Activated T-helper 1 cell treated with anti-CD3 and anti-CD28 coated beads, Interleukin-2, amount 50 U/mL, for 16 hours (primary cell): ENCODE measurements at places on chromosomes 13 and 19.

DNA sequence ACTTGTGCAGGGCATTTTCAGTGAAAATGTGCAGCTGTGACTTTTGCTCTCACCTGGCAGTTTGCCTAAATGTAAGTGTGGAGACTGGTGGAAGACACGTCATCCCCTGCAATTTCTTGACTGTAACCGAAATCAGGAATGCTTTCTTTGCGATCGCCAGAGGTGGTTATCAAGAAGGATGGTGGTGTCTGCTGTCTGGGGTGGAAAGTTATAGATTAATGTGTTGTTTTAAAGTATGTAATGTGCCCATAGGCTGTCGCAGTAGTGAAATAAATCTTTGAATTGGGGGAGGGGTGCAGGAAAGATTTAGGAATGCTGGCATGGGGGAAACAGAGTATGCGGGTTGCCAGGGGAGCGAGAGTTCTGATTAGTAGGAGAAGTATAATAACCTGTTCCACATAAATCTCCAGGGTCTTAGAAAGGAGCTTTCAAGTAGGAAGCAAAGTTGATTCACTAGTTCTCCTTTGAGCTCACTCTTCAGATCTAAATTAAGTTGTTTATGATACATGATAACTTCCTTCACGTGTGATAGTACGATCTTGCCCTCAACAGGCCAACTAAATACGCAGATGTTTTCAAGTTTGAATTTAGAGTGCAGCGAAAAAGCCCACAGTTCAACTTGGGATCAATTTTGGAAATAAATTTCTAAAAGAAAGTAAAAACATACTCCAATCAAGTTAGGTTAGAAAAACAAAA, 1520.0 kb upstream of the SLC10A2 start:
- no peak for DNase-seq

DNA sequence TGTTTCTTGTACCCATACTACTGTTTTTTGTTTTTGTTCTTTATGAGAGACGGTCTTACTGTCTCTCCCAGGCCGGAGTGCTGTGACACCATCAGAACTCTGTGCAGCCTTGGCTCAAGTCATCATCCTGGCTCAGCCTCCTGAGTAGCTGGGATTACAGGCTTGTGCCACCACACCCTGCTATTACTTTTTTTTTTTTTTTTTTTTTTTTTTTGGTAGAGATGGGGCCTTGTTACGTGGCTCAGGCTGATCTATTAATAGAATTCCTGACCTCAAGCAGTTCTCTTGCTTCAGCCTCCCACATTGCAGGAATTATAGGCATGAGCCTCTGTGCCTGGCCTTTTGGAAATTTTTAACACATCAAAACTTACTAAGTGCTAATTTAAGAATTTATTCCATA, 2.9 kb upstream of the ZNF304 start:
- no peak for DNase-seq

DNA sequence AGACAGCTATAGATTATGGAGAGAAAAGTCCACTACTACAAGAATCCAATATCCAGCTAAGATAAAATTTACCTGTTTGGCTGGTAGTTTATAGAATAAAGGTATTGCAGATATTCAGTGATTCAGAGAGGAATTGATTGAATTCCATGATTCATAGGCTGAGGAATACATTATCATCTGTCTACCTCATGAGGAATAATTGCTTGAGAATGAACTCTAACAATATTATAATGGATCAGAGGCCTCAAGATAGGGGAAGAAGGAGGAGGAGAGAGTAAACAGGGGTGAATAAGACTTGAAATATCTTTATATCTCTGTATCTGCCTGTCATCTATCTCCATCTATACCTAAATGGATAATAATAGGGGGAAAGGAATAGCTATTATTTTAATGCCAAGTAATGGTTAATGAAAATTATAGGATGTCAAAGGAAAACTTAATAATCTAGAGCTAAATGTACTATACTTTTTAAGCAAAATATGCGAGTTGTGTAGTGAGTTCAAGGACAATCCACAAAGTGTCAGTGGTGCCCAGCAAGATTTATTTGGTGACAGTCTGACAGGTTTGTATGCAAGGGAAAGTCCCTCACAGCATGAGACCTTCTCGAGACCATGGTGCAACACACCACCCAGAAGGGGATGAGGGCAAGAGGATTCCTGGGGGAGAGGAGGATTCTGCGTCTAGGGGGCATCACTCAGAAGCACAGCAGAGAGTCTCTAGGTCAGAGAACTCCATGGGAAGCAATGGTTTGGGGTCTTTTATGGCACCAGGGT, 224.5 kb downstream of the GPC5 start:
- no peak for DNase-seq

- no peak for DNase-seq
These were observed 816.9 kb upstream of the SLC10A2 start for GRCh38 chr13:103883164-103883563.

DNA sequence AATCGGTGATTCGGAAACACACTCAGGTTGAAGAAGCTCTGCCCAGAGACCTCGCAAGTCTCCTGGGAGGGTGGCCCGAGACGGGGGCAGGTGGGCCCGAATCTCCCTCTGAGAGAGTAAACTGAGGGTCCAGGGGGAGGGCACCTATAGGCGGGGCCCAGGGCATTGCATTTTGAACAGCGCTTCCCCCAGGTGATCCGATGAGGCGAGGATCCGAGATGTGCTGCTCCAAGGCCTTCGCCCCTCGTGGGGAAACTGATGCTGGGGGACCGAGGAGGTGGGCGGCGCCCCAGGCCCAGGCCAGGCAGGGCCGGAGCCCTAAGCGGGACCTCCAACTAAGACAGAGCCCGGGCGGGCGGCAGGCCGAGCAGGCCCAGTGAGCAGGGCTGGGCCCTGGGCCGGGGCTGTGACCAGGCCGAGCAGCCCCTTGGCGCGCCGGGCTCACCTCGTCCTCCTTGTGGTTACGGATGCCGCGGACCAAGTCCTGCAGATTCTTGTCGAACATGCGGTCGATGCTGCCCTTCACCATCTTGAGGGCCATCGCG, 500 bp downstream of the AP3D1 start:
- no peak for DNase-seq

GRCh38 chr19:40717325-40717879, 490 bp downstream of the ITPKC start:
- DNase-seq = no peak

DNA sequence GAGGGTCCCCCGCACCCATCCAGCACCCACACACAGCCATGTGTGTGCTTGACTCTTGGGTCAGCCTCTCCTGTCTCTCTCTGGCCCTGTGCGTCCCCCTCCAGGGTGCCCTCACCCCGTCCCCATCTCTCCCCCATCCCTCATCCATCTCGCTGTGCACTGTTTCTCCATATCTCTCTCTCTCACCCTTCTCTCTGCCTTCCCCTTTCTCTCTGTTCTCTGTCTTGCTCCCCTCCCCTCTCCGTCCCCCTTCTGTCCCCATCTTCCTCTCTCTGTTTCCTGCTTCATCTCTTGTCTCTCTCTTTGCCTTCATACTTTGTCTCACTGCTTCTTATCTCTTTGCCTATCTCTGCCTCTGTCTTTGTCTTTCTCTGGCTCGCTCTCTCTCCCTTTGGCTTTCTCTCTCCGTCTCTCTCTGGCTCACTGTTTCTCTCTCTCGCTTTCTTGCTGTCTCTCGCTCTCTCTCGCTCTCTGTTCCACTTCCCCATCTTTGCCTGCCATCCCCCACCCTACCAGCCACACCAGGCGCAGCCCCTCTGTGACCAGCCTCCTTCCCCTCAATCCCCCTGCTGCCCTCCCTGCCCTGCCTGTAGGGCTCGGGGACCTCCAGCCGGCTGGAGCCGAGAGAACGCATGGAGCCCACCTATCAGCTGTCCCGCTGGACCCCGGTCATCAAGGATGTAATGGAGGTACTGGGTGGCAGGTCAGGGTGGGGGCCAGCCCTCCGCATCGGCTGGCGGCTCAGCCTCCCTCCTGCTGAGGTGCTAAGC, 8.9 kb downstream of the STXBP2 start:
- no peak for DNase-seq

GRCh38 chr13:64248371-64249065, 2832.9 kb upstream of the PCDH20 start:
- DNase-seq = no peak

GRCh38 chr13:70894258-70894657, 786.0 kb upstream of the KLHL1 start:
- no peak for DNase-seq

GRCh38 chr19:56076498-56076897, 44.6 kb downstream of the ZNF787 start:
- no peak for DNase-seq

GRCh38 chr13:80341756-80342370, 937 bp upstream of the SPRY2 start:
- DNase-seq = no peak

DNA sequence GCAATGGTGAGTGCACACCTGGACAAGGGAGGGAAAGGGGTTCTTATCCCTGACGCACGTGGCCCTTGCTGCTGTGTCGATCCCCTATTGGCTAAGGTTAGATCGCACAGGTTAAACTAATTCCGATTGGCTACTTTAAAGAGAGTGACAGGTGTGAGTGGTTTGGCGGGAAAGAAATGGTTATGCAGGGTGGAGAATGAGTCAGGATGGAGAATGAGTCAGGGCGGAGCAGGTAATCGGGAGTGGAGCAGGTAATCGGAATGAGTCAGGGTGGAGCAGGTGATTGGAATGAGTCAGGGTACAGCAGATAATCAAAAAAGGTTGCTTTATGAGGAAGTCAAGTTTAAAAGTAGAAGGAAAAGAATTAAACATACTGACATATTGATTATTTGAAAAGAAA, 24.4 kb upstream of the SIAH3 start:
- no peak for DNase-seq

- no peak for DNase-seq
These were observed 817.8 kb upstream of the PCDH9 start for GRCh38 chr13:68047889-68048288.

GRCh38 chr19:15199661-15200552, 888 bp downstream of the NOTCH3 start:
- no peak for DNase-seq

DNA sequence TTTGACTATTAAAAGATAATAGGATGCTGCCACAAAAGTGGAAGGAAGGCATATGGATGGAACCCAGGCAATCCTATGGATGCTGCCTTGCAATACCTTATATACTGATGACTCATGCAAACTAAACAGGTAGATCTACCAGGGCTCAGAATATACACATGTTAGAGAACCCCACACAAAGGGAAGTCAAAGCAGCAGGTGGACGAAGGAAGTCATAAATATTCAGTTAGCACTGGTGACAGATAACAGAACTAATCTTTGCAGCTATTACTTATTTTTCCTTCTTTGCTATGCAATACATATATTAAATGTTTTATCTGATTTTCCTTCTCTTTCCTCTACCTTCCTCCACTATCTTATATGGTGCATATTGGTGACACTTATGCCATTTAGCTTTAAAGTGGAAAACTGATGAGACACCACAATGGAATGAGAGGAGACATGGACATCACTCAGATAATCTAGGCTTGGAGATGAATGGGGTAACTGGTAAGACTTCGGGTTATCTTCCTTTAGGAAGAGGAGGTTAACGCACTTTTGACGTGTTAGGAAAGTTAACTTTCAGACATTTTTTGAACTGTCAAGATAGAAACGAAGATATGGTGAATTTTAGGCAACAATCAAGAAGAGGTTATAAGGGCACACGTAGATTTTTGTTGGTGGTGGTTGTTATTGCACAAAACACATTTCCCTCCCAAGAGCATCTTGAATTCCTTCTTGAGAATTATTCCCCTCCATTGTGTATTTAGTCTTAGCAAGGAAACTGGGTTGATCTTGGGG, 39.8 kb upstream of the MBNL2 start:
- no peak for DNase-seq

GRCh38 chr13:44075113-44075512, 195.4 kb downstream of the LACC1 start:
- no peak for DNase-seq

DNA sequence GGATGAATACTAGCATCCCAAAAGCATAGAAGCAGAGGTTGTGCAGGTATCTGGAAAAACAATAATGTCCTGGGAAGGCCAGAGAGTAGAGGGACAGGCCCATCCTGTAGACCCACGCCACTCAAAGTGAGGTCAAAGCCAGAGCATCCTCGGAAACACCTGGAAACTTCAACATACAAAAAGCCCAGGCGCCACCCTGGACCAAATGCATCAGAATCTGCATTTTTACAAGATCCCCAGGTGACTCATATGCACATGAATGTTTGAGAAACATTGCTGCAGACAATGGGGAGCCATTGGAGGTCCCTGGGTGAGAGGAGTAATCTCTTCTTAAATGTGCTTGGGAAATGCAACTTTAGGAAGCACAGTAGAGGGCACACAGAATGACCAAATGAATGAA, 684.1 kb downstream of the DIAPH3 start:
- no peak for DNase-seq

DNA sequence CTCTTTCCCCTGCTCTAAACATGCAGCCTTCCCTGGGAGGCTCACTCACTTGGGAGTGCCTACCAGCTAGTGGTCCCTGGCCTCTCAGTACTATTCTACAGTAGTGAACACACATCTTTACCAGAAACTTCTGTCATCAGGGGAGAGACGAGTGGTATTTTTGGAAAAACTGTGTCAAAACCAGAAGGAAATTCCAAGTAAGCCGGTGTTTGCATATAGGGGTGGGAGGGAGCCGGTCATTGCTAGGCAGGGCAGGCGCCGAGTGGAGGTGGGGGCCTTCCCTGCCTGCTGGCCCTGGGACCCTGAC, 7.0 kb downstream of the RPS9 start:
- DNase-seq = no peak

GRCh38 chr19:47495478-47496372, 11.7 kb upstream of the KPTN start:
- DNase-seq = no peak

GRCh38 chr13:98456413-98456845, 120.5 kb downstream of the STK24 start:
- no peak for DNase-seq

- no peak for DNase-seq
These were observed 6.5 kb downstream of the TNFSF13B start for GRCh38 chr13:108276060-108276459.

DNA sequence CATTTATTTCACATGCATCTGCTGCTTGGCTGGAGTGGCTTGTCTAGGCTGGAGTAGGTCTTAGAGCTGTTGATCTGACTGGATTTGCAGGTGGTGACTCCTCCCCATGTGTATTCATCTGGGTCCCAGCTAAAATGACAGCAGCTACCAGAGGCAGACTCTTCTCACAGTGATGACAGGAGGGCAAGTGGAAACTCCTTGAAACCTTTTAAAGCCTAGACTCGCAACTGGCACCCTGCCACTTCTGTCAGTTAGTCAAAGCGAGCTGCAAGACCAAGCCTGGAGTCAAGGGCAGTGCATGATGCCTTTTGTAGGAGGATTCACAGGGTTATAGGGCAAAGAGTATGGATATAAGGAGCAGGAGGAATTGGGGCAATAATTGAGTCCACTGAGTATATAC, 65.2 kb downstream of the TEX26 start:
- no peak for DNase-seq

GRCh38 chr19:16118489-16119033, 6.9 kb downstream of the RAB8A start:
- DNase-seq = no peak

- no peak for DNase-seq
These were observed 300.0 kb downstream of the SPRY2 start for GRCh38 chr13:80040981-80041317.

- peak; percentile 44 for DNase-seq
These were observed 1.5 kb upstream of the TRAPPC5 start for GRCh38 chr19:7678971-7679751.

GRCh38 chr19:31772915-31773314, 423.7 kb upstream of the TSHZ3 start:
- no peak for DNase-seq

GRCh38 chr13:56187331-56187730, 953.4 kb upstream of the PRR20A start:
- DNase-seq = no peak
